Activated T-helper 1 cell treated with anti-CD3 and anti-CD28 coated beads, Interleukin-2, amount 50 U/mL, for 16 hours (primary cell): ENCODE measurements at places on chromosomes 7 and 10.

- no peak for DNase-seq
These were observed 121.2 kb upstream of the NPVF start for GRCh38 chr7:25349283-25350017.

GRCh38 chr10:95425592-95426465 is 135.0 kb upstream of the PDLIM1 start:
- DNase-seq: no peak

- no peak for DNase-seq
These were observed 194.4 kb downstream of the RELN start for GRCh38 chr7:103795107-103795506.

DNA sequence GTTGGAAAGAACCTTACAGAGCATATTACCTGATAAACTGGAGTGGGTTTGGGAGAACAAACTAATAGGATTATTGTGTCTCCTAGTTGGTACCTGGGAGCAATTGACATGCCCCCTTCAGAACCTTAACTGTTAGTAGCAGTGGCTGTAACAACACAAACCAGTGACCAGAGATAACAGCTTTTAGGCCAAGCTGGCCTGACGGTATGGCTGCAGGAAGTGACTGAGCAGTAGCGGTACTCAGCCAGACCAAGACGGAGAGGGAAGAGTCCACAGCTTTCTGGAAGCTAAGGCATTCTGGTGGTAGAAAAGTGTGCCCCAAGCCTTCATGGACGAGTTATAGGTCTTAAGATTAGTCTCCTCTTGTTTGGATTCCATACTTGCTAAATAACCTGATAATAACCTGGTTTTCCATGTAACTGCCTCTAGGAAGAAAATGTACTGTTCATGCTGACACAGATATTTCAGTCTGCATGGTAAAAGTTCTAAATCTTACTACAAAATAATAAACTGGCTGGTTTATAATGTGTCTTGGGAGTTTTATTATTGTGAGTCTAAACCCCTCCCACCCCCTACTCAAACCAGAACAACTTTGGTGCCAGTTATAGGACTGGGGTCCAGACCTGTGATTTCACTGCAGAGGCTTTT is 11.3 kb downstream of the NOLC1 start:
- DNase-seq: no peak

- no peak for DNase-seq
These were observed 21.5 kb downstream of the SH3PXD2A start for GRCh38 chr10:103833731-103834365.
